ENCODE measurements at places on chromosomes 6 and 20.

DNA sequence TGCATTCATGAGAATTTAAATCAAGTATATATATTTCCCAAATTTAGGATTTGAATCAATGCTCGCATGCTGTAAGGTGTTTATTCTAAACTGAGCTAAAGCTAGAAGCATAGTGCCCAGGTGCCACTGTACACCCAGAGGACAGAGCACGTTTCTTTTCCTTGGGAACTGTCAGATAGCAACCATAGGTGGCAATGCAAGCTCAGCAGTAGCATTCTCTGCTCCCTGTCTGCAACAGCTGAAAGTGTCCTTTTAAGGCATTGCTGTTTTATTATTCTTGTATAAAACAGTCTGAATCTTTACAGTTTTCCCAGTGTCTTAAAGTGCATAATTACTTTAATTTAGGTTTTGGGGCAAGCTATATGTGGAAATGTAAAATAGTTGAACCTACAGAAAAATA, 443.4 kb upstream of the MMS22L start:
- DNase-seq, result no peak

GRCh38 chr6:128062882-128063603, 162.2 kb upstream of the THEMIS start:
- DNase-seq, result no peak

- DNase-seq, result no peak
Measured at GRCh38 chr6:45742591-45742990, 273.1 kb downstream of the CLIC5 start.

DNA sequence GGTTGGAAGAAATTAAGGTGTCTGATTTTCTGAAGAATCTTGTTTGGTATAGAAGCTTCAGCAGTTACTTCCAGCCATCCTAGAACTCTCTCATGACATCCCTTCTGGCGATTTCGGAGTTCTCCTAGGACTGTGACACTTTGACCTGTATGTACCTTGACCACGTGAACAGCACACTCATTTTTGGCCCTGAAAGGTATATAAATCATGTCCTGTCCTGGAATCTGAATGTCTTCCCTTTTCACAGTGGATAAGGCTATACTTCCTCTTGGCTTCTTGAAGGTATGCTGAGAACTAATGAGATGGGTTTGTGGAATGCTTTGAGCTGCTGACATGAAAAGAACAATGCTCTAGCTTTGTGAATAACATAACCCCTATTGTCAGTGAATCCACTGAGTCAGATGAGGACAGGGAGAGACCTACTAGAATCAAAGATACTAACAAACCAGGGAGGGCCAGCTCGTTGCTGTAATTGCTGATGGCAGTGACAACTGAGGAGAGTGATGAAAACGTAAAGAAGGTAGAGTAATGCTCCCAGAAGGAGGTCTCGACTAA, 6.0 kb upstream of the ZDHHC14 start:
- no peak for DNase-seq

GRCh38 chr6:128474481-128474880, 45.9 kb downstream of the PTPRK start:
- DNase-seq, result no peak

- no peak for DNase-seq
Measured at GRCh38 chr20:12966468-12967085, 42.2 kb upstream of the SPTLC3 start.

DNA sequence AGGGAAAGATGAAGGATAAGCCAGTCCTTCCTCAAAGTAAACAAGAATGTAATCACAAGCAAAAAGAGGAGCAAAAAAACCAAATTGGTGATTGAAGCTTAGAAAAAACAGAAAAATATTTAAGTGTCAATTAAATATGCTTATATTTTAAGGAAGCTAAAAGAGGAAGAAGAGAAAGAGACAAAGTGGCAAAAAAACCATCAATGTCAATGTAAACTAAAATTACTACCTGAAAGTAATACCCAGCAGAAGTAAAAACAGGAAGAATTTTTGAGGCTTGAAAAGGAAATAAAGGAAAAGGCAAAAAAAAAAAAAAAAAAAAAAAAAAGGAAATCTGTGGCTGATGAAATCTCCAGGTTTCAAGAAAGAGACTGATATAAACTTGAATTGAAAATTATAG, 36.2 kb upstream of the OGFRL1 start:
- no peak for DNase-seq

DNA sequence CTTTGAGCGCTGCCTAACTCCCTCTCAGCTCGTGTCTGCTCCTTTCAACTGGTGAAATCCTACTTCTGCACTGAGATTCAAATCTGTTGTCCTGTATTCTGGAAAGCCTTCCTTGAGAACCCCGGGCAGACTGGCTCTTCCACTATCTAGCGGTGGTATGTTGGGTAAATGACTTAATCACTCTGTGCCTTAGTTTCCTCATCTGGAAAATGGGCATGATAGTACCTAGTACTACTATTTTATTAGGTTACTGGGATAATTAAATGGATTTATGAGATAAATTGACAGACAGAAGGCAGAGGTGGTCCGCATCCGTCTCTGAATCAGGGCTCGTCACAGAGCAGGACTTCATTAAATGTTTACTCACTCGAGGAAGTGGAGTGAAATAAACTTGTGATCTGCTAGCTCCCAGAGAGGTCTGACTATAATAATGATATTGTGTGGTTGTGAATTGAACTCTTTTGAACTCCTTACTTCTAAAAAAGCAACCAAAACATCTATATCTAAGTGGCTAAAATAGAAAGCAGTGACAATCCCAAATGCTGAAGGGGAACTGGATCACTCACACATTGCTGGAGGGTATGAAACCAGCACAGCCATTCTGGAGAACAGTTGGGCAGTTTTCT, 26.6 kb downstream of the PPP1R16B start:
- DNase-seq, result no peak

- no peak for DNase-seq
Measured at GRCh38 chr6:31700740-31701401, 2.3 kb downstream of the ABHD16A start.

DNA sequence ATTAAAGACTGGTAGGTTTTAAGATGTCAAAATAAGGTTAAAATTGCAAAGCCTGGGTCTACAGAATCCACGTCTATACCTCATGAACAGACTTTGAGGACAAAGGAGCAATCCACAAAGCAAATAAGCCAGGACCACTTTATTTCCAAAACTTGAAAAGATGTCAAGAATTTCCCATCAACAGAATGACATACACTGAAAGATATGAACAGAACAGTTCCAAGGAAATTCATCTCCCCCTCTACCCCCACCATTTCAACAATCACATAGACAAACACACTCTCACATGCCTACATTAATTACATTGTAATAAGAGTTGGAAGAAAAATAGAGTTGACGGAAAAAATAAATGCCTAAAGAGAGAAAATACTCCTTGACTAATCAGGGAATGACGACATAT, 45.2 kb upstream of the NHSL1 start:
- no peak for DNase-seq

DNA sequence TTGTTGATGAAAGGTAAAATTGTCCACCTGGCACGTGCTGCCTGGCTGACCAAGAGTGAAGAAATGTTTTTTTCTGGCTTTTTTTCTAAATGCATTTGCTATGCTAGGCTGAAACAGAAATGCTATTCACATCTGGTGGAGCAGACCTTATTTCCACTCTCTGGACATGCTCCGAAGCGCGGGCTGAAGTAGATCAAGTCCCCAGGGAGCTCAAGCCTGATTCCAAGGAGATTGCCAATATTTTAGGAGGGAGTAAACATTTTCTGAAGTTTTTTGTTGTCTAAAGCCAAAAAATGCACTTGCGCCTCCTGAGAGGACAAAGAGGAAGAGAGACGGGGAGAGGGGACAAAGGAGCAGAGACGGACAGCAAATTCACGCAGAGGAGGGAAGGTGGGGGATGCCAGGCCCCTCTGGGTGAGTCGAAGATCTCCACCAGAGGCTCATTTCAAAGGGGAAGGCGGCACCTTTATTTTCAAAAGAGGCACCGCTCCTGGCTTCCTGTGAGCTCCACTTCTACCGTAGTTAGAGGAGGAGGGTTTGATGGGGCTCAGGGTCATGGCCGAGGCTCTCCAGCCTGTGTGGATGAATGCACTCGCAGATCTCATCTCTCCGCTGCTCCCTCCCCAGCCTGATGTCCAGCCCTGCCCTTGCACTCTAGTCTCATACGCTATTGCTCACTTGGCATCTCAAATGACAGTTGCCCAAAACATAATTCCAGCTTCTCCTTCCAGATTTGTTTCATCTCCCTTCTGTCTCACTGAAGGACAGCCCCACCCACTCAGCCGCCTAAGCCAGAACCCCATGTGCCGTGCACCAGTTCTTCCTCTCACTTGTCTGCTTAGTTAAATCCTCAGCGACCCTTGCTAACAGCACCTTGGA, 23.1 kb upstream of the SMOC2 start:
- no peak for DNase-seq

DNA sequence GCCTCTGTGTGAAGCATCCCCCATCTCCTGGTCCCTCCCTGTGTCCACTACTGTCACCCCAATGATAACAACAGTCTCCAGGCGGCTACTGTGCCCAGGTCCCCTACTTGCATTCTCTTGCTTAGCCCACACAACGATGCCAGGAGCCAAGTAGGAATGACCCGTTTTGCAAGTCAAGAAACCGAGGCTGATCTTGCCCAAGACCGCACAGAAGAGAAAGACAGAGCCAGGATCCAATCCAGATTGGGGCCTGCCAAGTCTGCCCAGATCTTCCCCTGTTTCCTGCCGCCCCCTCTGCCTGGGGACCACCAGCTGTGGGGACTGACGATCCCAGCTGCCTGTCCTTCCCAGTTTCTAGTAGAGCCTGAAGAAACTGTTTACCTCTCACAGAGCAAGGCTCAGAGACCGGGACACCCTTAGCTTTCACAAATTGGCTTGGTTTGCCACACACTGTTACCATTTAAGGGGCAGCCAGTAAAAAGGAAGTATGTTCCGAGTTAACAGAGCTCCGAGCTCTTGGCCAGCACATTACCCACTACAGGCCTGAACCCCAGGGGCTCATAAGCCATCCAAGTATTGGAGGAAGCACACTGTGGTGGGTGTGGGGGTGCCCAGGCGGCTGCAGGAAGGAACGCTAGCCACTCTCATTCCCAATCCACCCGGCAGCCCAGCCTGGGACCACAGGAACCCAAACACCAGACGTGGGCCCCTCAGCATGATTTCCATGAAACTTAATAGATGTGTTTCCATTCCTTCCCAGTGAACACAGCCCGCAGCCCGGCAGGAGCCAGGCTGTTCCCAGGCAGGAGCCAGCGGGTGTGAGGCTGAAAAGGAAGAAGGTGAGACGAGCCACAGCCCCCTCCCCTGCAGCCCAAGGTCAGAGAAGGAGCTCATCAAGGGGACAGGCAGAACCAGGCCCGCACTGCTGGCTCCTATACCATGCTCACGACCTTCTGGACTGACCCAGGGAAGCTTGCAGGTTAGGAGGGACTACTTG, 7.9 kb downstream of the KIAA1755 start:
- no peak for DNase-seq

DNA sequence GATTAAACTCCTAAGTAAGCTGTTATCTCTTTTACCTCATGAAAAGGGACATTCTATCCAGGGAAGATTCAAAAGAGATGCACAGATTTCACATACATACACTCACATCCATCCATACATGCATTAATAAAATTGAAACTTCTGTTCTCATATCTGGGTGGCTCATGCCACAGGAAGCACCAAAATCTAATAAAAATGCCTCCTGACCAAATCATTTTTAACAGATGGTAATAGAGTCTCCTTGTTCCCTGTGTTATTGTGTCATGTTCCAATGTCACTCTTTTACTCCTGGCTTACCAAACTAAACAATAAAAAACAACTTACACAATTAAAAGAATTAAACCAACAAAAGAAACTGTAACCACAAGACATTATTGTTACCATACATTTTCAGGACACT, 742.1 kb upstream of the MANEA start:
- DNase-seq, result no peak

DNA sequence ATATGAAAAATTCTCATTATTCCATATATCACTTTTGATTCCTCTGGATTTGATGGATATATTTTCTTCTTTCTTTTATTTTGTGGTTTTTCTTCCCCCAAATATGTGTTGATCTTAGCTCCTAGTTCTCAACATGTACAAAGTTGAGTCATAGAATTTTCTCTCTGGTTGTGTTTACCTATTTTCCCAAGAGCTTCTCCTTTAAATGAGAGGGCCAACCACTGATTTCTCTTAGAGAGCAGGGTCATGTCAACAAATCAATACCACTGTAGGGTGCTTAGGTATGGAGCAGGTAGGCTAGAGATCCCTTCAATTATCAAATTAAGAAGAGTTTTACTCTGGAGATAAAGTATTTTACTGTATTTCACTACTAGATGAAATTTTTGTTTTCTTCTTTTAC, 145.7 kb downstream of the BMP5 start:
- no peak for DNase-seq

DNA sequence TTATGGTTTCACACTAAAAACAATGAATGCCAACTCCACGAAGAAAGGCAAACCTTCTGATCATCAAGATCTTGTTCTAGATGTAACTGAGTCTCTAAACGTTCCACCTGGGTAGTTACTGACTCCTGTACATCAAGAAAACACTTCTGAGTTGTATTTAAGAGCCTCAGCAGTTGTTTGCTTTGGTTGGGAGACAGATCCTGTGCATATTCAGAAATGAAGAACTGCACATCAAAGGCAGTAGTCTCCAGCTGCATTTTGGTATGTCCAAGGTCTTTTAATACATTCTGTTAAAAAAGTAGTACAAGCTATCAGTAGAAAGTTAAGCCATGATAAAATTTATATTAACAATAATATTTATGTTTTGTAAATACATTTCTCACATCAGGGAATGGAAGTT, 41.3 kb downstream of the DST start:
- DNase-seq, result no peak

GRCh38 chr6:112745765-112746164, 398.6 kb downstream of the RFPL4B start:
- no peak for DNase-seq

DNA sequence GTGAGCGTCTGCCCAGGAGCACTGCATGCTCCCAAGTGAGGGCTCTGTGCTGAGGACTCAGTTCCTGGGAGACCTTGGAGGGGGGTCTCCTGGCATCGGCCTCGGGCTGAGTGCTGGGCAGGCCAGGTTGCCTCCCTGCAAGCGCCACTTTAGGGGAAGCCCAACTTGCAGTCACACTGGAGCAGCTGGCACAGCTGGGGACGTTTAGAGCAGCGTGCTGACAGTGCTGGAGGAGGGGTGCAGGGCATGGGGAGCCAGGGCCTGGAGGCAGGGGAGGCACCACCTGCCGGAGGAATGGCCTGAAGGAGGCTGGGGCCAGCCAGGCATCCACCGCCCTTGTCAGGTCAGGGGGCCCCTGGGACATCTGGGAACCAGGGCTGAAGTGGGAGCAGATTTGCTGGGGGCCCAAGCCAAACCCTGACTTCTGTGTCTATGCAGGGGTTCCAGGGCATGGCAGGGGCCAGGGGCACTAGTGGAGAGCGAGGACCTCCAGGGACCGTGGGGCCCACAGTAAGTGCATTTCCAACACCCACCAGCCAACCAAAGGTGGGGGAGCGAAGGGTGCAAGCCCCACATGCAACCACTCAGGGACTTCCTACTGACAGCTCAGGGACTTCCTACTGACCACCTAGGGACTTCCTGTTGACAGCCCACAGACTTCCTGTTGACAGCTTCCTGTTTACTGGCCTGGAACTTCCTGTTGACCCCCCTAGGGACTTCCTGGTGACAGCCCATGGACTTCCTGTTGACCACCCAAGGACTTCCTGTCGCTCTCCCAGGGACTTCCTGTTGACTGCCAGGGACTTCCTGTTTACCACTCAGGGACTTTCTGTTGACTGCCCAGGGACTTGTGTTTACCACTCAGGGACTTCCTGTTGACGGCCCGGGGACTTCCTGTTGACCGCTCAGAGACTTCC, 33.6 kb downstream of the COL20A1 start:
- DNase-seq, result no peak

GRCh38 chr6:77425216-77425615, 38.1 kb downstream of the HTR1B start:
- no peak for DNase-seq

GRCh38 chr6:2502998-2503674, 247.6 kb downstream of the MYLK4 start:
- no peak for DNase-seq
